Neural crest cell (in vitro differentiated cells): ENCODE measurements at places on chromosomes 3 and 15.

- no peak for DNase-seq
These were observed 254.3 kb upstream of the ARHGEF26 start for GRCh38 chr3:153866901-153867300.

GRCh38 chr3:133965013-133965570 is 64.6 kb downstream of the SLCO2A1 start:
- DNase-seq: no peak

GRCh38 chr3:126533506-126533905 is 9.6 kb downstream of the CHST13 start:
- DNase-seq: no peak

GRCh38 chr3:196268284-196269163 is 19.0 kb downstream of the PCYT1A start:
- DNase-seq: no peak

DNA sequence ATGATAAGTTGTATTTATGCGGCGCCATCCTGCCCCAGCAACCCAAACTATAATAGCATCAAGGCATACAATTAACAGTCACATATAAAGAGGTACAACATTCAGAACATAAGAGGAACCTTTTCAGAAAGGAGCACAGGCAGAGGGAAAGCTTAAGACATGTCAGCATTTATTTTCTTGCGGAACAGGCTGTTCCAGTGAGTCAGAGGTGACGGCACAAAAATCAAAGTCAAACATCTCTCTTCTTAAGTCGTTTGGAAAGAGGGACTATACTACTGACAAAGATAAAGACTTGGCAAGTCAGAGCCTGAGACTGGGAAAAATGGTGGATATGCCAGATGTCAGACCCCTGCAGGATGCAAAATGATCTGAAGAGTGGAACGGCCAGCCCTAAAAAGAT is 128.4 kb downstream of the CTNNB1 start:
- no peak for DNase-seq

- no peak for DNase-seq
These were observed 9.5 kb upstream of the MANF start for GRCh38 chr3:51375571-51375970.

DNA sequence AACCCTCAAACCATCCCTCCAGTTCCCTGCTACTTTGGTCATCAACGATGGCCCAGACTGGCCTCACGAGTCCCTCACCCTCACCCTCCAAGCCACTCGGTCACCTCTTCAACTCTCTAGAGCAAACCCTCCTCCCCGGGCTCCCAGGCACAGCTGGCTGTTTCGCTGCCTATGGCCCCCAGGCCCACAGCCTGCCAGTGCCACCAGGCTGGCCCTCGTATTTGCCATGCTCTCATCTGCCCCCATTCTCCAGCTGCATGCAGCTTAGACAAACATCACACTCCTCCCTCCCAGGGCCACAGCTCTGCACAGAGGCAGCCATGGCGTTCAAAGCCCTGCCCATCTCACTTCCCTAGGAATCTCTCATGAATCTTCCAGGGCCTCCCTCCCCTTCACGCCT is 13.8 kb downstream of the RAB43 start:
- DNase-seq: no peak

DNA sequence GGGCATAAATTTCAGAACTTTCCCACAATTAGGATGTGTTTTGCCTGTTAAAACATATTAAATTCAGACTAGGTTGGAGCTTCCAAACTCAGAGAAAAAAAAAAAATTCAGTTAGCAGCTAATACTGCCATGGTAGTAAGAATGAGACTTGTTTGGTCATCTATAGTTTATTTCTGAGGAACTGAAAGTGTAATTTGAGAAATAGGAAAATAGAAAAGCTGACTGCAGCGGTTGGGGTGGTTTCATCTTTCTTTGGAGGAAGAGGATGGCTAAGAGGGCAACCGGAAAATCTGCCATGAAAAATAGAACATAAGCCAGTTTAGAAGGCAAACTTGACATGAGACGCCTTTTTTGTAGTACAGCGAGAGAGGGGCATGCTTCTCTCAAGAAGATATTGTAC is 371.2 kb upstream of the ROBO2 start:
- DNase-seq: no peak

GRCh38 chr15:77831986-77832385 is 199.3 kb upstream of the LINGO1 start:
- DNase-seq: no peak

DNA sequence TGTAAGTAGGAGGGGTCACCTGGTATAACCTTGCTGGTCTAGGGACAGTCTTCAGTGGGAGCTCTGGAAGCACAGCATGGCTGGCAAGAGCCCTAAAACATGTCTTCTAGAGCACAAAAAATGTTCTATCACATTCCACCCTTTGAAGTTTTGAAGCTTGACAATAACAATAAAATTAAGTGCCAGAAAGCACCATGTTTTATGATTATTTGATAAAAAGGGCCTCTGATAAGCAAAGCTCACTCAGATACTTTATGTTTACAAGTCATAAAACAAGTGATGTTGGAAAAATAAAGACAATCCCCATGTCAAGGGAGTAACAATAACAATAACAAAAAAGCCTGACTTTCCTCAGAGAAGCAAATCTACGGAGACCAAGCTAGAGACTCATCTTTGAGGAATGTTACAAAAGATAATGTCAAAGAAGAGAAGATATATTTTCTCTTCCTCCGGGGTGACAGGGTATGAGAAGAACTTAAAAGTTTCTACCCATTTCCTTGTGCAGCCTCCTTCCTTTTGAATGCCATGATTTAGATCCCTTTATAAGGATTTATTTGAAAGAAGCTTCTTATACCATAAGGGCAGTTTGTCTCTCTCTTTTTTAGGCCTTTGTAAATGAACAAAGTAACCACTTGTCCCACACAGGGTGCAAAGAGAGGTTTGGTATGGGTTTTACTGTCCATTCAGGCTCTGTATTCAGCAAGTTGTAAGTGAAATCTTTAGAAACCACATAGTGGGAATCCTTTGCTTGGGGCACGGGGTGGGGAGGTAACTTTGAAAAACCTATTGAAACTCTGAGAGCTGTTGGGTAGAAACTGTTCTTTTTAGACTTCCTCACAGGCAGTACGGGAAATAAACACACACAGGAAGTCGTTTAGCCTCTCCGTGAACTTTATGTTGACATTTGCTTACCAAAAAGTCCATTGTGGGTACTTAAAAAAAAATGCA is 109.6 kb upstream of the RBMS3 start:
- no peak for DNase-seq

DNA sequence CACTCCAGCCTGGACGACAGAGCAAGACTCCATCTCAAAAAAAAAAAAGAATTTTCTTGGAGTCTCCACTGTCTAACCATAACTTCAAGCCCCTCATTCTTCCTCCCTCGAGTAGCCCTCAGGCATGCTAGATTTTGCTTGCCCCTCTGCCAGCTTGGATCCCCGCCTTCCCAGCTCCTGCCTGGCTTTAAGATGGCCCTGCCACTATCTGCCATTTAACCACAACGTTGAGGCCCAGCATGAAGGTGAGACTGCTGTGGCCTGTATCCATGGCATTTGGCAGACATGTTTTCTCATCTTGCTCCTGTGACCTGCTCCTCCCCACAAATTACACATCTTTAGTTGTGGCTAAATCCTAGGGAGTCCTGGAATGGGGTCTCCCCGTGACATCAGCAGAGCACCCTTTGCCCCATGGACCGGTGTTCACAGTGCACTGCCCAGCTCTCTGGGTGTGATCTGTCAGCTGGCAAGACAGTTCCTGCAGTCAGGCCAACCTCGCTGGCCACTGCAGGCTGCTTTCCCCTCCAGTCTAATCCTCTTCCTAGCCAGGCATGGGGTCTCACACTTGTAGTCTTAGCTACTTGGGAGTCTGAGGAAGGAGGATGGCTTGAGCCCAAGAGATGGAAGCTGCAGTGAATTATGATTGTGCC is 10.4 kb downstream of the VPS18 start:
- no peak for DNase-seq

DNA sequence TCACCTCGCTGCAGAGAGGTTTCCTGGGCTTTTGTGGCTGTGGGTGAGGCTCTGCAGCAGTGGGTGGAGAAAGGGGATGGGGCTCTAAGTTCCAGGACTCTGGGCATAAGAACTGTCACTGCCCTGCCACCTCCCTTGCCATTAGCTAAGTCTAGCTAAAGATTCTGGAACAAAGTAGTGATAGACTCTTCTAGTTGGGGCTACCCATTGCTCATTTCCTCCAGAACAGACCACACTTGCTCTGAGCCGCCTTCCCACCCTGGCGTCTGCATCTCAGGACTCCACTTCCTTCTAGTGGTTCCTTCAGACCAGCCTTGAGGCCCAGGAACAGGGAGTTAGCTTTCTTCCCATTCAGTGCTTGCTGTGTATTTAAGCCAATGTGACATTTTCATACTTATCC is 7.5 kb downstream of the ARHGAP31 start:
- DNase-seq: no peak

GRCh38 chr15:99613887-99614647 is 48.3 kb downstream of the MEF2A start:
- DNase-seq: no peak

DNA sequence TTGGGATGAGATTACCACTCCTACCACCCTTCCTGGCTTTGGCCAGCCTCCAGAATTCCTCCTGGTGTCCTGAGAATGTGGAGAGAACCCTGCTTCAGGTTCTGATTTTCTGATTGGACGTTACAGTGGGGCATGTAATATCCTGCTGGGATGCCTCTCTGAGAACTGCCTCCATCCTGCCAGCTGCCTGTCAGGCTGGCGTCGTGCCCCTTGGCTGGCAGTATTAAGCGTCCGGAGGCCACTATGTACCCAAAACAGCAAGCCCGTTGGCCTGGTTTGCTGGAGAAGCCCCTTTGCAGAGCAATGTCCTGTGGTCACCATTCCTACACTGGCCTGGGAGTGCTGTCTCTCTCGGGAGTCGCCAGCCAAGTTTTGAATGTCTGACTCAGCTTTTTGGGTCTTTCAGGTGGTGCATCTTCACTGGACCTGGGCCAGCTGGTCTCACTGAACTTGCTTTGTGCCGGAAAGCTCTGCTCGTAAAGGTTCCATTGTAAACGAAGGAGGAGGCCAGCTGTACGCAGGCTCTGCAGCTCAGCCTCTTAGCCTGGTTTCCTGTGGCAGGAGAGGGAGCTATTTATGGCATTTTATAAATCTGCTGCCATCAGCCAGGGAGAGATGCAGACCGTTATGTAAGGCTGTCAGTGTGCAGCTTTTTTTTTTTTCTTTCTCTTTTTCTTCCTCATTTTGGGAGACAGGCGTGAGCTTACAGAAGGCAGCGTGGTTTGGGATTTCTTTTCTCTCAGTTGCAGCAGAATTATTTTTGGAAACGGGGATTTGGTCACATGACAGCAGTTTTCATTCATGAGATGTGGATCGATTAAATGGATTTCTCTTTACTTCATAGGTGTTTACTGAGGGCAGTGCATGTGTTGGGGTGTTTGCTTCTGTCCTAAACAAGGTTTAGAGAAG is 19.0 kb upstream of the TRAK1 start:
- DNase-seq: no peak

- no peak for DNase-seq
These were observed 53.0 kb downstream of the ARHGEF3 start for GRCh38 chr3:56748663-56749231.
